WTC11 (cell line): ENCODE measurements at places on chromosomes 12 and 14. TPM values are rescaled to one million over a fixed set of nuclear protein-coding genes. Genes with fewer than 3 reads are reported as not detected.

DNA sequence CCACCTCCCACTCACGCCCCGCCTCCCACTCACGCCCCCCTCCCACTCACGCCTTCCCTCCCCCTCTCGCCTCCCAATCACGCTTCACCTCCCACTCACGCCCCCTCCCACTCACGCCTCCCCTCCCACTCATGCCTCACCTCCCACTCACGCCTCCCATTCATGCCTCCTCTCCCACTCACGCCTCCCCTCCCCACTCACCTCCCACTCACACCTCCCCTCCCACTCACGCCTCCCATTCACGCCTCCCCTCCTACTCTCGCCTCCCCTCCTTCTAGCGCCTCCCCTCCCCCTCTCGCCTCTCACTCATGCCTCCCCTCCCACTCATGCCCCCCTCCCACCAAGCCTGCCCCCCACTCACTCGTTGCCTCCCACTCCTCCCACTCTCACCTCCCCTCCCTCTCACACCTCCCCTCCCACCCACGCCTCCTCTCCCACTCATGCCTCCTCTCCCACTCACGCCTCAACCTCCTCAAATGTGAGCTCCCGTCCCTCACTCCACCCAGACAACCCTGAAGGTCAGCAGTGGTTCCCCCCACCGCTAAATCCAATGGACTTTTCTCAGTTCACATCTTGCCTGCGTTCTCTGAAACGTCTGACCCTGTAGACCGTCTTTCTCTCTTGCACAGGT is 39.8 kb downstream of the TMEM63C start:
- no peak overlapping the region for H3K4me3 ChIP-seq
- peaks cover 52% of the 10 kb centered on the region for H3K4me1 ChIP-seq
- no peaks in the 10 kb centered on the region for H3K36me3 ChIP-seq
- no peak for DNase-seq
- no peak overlapping the region for H3K27ac ChIP-seq

GRCh38 chr14:23347406-23348296 is 5.0 kb downstream of the SLC22A17 start:
- H3K27ac ChIP-seq = no peak overlapping the region; the same call in 1 of the 2 replicates
- no peak for DNase-seq
- peaks cover 10% of the 10 kb centered on the region for H3K36me3 ChIP-seq
- H3K27me3 ChIP-seq = peaks cover 22% of the 10 kb centered on the region

The MYF6 gene
- 0.15 to 0.39 TPM in 2 of 3 replicates, not detected in the other for total RNA-seq

The RASAL1 gene
- 6.9 to 8.1 TPM (median 8.0 TPM) in 3 replicates for total RNA-seq
